NCI-H524 (cell line): ENCODE measurements at places on chromosomes 1 and 21.

- no peak for DNase-seq
Observed at GRCh38 chr1:209653915-209654351, 1.7 kb upstream of the LAMB3 start.

DNA sequence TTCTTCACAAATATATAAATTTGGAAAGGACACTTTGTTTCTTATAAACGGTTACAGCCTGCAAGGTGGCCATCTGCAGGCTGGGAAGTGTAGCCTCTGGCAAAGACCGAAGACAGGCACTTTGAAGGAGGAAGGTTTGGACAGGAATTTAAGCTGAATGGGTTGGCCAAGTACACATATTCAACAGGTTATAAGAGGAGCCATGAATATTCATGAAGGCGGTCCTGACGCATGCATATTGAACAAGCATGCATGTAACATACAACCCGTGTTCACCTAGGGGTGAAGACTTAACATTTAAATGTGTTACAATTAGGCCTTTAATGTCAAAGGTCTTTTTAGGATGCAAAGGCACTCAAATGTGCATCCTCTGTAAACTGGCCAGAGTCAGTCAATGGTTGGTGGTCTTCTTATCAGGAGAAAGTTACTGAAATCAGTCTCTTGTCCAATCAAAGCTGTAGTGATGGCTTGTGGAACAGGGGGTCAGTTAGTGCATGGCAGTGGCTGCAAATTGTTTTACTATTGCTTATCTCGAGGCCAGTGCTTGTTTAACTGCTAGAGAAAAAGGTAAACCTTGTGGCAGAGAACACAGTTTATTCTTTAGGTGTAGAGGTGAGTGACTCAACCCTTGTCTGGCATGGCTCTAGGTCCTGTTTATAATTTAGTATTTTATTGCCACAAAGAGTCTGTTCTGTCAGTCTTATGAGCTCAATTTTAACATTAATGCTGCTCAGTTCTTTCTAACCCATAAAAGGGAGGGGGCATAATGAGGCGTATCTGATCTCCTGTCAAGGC lies 70.3 kb upstream of the F3 start:
- no peak for DNase-seq

- DNase-seq = peak; percentile 44
Observed at GRCh38 chr1:44417351-44418021, 12.4 kb downstream of the RNF220 start.

GRCh38 chr1:99594205-99594604 lies 51.7 kb upstream of the PALMD start:
- DNase-seq = no peak

DNA sequence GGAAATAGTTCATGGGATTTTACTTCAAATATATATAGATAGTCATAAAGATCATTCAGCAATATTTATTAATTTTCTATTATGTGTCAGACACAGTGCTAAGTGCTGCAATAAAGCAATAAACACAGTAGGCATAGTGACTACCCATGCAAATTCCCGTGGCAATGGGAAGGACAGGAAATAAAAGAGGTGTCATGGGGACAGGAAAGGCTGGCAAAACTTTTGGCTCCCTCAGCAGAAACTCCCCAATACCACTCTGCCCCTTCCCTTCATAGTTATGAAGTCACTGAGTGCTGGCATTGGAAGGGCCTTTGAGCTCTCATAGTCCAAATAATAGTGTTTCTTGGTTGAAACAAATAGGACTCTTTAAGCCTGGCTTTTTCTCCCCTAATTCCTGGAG lies 104.4 kb upstream of the DPT start:
- no peak for DNase-seq

DNA sequence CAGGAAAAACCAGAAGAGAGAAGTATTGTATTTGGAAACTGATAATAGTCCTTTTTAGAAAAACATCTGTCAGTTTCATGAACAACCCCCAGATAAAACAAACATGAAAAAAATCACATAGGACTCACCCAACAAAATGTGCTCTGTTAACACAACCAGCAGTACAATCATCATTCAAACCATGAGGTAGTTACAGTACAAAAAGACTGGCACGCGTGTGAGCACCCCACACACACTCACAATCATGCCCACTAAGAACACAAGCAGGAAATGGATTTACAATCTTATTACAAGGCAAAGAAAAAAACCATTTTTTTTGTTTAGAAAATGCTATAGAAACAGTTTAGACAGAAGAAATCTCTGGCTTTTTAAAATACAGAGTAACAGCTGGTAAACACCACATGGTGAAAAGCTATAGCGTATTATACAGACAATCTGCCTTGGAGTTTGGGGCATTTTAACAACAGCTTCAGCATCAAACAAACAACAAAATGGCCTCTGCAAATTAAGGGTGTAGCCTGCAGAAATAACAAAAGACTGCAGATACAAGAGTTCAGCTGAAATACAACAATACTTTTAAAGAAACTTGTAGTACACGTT lies 180.0 kb downstream of the CDC7 start:
- peak; percentile 10 for DNase-seq

GRCh38 chr1:26936823-26937222 lies 15.3 kb downstream of the NUDC start:
- DNase-seq = no peak

GRCh38 chr1:26820784-26821269 lies 5.7 kb upstream of the ZDHHC18 start:
- DNase-seq = no peak

DNA sequence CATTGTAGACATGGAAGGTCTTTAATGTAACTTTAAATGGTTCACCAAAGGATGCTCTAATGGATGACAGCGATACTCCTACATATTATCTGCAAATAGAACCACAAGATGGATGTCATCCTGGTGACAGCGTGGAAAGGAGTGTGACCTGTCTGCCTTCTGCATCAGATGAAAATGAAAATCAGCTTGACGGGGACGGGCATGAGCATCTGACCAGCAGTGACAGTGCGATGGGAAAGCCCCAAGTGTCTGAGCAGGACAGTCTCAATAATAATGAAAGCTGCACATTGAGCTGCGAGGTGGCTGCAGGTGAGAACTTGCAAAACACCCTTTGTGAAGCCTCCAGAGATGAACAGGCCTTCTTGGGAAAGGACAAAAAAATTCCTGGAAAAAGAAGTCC lies 25.2 kb downstream of the CNST start:
- no peak for DNase-seq

- DNase-seq = no peak
Observed at GRCh38 chr1:174786760-174787159, 213.0 kb upstream of the CACYBP start.

- DNase-seq = peak; percentile 67
Observed at GRCh38 chr1:203361945-203362719, 11.2 kb upstream of the FMOD start.

- no peak for DNase-seq
Observed at GRCh38 chr1:151401125-151401788, 1.9 kb downstream of the PSMB4 start.

GRCh38 chr1:232557502-232558191 lies 72.3 kb downstream of the SIPA1L2 start:
- DNase-seq = no peak

GRCh38 chr1:172827841-172828240 lies 168.9 kb downstream of the FASLG start:
- no peak for DNase-seq

- DNase-seq = no peak
Observed at GRCh38 chr1:39933956-39934941, 20.7 kb upstream of the MFSD2A start.

- no peak for DNase-seq
Observed at GRCh38 chr1:7513081-7513480, 258.0 kb upstream of the VAMP3 start.

DNA sequence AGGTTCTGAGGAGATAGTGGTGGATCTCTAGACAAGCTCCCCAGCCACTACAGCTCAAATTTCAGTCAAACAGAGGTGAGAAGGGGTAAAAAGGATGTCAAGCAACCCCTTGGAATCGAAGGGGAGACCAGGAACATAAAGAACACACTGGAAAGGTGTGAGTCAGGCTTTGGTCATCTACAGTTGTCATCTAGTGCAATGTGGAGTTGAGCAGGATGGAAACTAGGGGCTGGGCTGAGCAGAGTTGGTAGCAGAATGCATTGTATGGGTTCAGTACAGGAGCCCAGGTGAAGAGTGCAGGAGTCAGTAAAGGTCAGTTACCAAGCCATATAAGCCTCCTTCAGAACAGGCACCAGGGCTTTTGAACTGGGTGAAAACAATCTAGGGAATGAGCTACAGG lies 52.7 kb upstream of the VAV3 start:
- no peak for DNase-seq

- no peak for DNase-seq
Observed at GRCh38 chr1:110033421-110033820, 1.0 kb upstream of the STRIP1 start.

GRCh38 chr1:86640161-86640670 lies 64.2 kb upstream of the SH3GLB1 start:
- DNase-seq = no peak

DNA sequence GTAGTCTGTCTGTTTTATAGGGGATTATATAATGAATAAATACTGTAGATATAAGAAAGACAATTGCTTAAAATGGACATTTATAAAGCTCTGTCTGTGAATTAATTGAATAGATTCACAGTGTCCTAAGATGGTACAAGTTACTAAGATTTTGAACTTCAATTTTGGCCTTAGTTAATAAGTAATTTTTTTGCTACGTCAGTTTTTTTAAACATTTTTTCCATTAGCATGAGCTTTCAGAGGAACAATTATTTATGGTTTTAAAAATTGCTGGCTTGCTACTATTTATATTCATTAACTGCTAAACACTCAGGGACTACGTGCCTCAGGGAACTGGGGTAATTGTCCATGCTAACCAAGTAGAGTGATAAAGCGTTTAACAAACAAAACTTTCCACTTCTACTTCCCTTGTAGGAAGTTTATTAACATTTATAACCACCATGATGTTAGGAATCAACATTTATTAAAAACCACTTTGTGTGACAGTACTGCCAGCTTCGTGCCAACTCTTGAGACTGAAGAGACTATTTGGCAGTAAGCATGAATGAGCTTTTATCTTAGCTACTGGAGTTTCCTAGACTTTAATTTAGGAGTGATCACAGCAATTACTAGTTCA lies 65.4 kb upstream of the PTGS2 start:
- DNase-seq = no peak

GRCh38 chr1:245762396-245762910 lies 607.7 kb downstream of the KIF26B start:
- DNase-seq = no peak

GRCh38 chr1:108053270-108054013 lies 88.5 kb upstream of the VAV3 start:
- no peak for DNase-seq

- no peak for DNase-seq
Observed at GRCh38 chr1:36367066-36367465, 18.7 kb downstream of the STK40 start.

DNA sequence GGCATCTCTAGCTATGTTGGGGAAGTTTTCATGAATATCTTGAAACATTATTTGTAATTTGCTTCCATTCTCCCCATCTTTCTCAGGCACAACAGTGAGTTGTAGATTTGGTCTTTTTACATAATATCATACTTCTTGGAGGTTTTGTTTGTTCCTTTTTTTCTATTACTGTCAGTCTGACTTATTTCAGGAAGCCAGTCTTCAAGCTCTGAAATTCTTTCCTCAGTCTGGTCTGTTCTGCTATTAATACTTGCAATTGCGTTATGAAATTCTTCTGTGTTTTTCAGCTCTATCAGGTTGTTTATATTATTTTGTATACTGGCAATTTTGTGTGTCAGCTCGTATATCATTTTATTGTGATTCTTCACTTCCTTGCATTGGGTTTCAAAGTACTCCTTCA lies 424.6 kb upstream of the PTBP2 start:
- DNase-seq = no peak

- DNase-seq = no peak
Observed at GRCh38 chr1:161956097-161956496, 67.6 kb downstream of the OLFML2B start.
